ENCODE measurements at places on chromosomes 1 and 21.
A peak's percentile ranks its signal among the peaks of the same experiment; 100 is the strongest.

GRCh38 chr21:40351006-40351405, 483.8 kb downstream of the PCP4 start:
- DNase-seq: no peak

DNA sequence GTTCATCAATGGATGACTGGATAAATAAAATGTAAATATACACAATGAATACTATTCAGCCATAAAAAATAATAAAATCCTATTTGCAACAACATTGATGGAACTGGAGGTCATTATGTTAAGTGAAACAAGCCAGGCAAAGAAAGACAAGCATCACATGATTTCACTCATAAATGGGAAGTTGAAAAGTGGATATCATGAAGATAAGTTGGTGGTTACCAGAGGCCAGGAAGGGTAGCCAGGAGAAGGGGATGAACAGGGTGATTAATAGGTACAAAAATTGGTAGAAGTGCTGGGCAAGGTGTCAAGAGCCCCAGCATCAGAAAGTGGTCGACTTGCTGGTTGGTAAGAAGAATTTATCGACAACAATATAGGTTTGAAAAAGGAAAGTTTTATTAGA, 1.3 kb upstream of the PARK7 start:
- no peak for DNase-seq

- no peak for DNase-seq
Observed at GRCh38 chr1:62717483-62717882, 29.3 kb upstream of the DOCK7 start.

DNA sequence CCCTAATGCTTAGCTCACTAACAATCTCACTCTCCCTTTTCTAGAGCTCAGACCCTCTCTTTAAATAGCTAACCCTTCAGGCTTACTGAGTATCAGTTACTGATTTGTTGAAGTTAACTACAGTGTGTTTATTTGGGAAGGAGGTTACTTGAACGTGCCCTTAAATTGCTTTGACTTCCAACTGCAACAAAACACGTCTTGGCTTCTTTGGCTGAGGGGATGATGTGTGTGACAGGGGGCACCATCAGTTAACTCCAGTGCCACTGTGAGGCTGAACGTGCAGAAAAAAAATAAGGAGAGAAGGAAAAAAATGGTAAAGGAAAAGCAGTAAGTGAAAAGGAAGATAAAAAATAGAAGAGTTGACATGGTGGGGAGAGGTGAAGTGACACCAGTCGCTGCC, 75.1 kb upstream of the NRIP1 start:
- DNase-seq: no peak

DNA sequence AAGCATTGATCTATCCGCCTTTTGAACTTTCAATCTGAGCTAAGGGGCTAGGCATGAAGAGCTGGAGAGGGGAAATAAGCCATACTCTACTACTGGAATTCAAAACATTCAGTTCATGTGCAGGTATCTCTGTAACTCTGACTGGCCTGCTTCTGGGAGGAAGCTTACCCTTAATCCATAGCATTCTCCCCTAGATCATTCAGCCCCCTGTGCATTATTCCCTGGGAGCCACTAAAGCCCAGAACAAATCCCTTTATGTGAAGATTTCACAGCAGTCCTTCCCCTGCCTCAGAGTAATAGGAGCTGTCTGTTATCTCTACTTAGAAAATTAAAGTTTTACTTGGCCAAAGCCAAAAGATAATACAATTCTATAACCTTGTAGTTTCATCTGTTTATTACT, 300.7 kb downstream of the SEC16B start:
- no peak for DNase-seq

GRCh38 chr1:215807911-215808436, 240.9 kb downstream of the KCTD3 start:
- DNase-seq: no peak

DNA sequence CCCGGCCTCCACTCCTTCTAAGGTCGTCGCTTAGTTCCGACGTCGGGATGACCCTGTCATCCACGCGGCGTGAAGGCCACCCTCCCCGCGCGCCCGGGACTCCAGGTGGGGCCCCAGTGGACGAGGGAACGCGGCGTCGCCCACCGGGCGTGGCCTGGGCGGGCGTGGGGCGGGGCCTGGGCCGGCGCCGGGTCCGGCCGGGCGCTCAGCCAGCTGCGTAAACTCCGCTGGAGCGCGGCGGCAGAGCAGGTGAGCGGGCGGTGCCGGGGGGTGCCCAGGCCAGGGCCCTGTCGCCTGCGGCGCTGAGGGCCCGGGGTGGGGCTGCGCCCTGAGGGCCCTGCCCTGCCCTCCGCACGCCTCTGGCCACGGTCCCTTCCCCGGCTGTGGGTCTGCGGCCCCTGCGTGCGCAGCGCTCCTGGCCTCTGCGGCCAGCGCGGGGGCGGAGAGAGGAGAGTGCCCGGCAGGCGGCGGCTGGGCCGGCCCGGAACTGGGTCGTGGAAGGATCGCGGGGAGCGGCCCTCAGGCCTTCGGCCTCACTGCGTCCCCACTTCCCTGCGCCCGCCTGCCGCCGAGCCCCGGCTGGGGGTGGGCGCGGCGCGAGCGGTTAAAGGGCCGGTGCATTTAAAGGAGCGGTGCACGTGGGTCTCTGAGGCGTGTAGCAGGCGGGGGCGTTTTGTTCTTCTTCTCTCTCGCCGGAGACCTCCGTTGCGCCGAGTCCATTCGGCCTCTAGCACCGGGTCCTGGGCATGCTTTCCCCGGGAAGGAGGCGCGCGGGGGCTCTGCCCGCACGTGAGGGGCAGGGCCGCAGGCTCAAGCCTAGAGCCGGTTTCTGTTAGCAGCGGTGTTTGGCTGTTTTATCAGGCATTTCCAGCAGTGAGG, at the start of gene PSEN2:
Gene PSEN2, plus strand, starts transcription at position 216 of the 879 bp plus-strand sequence. CDS start 11,292 bp downstream, outside the sequence.
- DNase-seq: peak; percentile 67

DNA sequence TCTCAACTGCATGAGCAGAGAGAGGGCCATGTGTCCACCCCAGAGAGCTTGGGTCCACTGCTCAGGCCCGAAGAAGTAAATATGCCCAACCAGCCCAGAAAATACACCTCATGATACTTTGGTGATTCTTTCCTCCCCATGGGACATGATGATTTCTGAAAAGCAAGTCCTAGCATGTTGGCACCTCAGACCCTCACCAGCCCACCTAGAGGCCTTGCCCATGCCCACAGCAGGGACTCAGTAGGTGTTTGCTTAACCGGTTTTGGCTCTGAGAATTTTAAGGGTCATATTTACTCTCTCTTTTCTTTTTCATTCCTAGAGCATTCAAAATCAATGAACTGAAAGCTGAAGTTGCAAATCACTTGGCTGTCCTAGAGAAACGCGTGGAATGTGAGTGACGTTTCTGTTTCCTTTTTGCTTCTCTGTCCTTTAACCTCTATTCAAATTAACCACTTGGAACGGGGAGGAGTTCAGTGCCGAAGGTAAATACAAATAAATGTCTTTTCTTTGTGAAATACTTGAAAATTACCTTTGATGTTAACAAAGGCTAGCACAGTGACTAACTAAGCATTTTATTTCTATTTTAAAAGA, 79.7 kb downstream of the PDE9A start:
- DNase-seq: no peak

DNA sequence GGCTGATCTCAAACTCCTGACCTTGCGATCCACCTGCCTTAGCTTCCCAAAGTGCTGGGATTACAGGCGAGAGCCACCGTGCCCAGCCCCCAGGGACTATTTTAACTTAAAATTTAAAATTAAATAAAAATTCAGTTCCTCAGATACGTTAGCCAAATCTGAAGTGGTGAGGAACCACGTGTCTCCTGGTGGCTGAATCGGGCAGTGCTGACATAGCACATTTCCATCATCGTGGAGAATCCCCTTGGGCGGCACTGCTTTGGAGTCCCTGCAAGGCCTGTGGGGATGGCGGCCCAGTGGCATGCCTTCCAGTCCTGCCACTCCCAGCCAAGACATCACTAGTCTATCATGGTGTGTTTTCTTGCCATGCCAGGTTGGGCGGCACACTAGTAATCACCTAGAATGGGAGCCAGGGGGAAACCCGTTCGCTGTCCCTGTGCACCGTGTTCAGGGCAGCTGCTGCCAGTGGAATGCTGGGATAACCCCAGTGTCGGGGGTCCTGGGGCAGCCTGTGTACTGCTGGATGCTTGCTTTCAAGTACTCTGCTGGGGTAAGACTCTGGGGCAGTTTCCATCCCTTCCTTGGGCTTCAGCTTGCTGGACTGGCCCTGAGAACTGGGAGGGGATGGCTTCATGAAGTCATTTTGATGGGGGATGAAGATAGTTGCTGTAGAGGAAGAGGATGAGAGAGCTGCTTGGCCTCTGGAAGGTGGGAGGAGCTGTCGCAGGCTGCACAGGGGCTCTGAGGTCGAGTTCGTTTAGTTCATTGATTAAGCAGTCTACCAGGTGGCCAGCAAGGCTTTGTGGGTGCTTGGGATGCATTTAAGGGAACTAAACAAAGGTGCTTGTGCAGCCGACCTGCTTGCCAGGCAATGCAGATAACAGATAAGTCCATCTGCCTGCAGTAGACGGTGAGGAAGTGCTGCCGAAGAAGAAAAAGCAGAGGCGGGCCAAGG, 4.6 kb downstream of the ZBTB48 start:
- DNase-seq: no peak

GRCh38 chr1:67013573-67013972, 40.4 kb downstream of the SLC35D1 start:
- DNase-seq: no peak

GRCh38 chr1:85068846-85069245, 20.5 kb upstream of the MCOLN3 start:
- no peak for DNase-seq

DNA sequence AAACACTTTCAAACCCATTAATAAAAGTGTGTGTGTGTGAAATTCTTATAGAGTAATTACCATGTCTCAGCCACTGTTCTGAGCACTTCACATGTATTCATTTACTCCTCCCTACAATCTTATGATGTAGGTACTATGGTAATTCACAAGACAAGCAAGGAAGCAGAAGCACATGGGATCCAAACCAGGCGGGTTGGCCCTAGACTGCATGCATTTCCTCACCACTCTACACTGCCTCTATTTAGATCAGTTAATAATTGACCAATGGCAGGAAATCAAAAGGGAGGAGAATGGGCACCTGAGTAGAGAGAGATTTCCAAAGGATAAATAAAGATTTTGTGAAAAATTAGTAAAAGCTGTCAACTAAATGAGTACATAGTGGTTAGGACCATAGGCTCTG, 15.7 kb downstream of the MAP3K21 start:
- DNase-seq: no peak

DNA sequence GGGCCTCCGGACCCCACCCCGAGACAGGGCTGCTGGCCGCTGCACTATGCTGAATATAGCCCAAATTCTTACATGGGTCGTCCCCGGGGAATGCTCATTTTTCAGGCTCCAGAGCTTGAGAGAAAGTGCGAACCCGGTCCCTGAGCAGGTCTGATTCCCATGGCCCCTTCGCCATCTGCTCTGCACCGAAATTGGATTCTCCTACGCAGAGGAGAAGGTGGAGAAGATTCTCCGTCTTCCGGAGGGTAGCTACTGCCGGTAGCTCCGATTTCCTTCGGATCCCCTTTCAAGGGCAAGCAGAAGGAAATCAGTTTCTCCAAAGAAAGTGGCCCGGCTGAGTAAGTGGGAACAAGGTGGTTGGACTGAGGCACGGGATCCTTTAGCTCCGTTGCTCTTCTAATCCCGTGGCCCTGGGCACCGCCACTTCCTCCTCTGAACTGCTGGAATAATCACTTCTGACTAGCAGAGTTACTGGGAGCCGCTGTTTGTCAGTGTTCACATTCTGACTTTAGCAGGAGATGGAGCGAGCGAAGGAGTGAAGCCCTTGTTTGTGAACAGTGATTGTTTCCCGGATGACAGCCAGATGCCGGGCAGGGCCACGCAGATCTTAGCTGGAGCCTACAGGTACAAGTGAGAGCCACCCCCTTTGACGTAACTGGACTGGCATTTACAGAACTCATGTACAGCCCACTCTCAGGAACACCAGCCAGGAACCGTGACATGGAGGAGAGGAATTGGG, 1.1 kb upstream of the ZNF496 start:
- DNase-seq: no peak

GRCh38 chr1:33055210-33056008, 18.7 kb upstream of the AK2 start:
- DNase-seq: peak; percentile 54

Measured in CD4-positive, alpha-beta T cell treated with Interleukin-17A for 1 hour (primary cell).